Naive thymus-derived CD8-positive, alpha-beta T cell (primary cell): ENCODE measurements at places on chromosomes 11 and 22.

DNA sequence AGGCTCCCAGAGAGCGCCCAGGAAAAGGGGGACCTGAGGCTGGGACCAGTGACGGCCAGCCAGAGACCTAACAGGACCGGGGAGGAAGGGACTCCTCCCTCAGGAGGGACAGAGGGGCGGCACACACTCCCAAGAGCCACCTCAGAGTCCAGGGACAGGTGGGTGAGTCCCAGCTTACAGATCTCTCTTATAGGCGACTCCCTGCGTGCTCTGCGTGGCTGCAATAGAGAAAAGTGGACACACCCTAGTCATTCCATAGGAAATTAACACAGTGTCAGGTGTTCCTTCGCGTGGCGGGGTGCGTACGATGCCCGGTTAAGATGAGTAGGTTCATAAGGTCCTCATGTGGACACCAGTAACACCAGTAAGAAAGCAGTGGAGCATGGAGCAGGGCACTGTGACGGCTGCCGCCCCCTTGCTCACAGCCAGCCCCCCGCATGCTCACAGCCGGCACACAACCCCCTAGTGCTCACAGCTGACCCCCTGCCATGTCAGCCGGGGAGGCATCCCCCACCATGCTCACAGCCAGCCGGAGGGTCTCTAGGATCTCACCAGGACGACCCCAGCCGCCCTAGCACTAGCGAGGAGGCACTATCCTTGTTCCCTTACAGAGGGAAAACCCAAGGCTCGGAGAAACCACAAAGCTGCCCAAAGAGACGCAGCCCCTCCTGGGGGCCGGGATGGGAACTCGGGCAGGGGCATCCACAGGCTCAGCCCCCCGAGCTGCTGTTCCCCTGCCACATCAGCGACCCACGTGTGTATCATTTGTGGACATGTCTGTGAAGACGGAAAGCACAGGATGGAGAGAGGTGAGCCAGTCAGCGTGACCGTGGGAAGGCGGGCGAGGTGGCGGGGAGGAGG is 426.8 kb downstream of the TBC1D22A start:
- no peaks in the 10 kb centered on the region for H3K4me1 ChIP-seq
- no peaks in the 10 kb centered on the region for H3K36me3 ChIP-seq
- no peak for DNase-seq
- no peak overlapping the region for H3K4me3 ChIP-seq

DNA sequence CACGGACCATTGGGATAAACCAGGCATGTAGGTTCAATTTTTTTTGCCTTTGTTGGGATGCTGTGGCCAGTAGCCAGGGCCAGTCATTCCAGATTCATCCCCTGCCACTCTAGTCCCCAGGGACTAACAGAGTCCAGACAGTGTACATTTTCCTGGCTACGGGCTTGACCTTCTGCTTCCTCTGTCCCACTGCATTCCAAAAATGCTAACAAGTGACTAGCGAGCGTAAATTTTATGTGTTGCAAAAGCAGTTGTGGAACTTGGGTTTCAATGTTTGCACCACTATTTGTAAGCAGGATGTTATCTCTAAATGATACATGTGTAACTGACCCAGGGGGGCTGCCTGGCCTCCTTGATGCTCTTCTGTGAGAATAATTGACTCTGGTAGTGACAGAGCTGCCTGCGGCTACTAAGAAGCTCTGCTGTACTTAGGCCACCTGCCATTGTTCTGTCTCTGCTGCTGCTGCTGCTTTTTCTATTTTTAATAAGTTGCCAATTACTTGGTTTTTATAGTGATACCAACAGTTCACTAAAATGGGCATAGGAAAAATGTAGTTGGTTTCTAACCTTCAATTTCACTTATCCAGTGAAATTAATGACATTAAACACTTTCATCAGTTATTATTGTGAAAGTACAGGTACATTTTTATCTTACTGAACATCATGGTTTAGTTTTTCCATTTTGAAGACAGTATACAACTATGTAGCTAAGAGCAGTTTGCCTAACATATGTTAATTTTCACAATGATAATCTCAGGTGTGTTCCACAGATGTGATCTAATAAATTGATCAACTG is 26.8 kb downstream of the TNRC6B start:
- H3K4me3 ChIP-seq: peak overlapping the region; percentile 71
- peaks cover 75% of the 10 kb centered on the region for H3K4me1 ChIP-seq
- H3K27ac ChIP-seq: peak overlapping the region; percentile 56
- no peaks in the 10 kb centered on the region for H3K36me3 ChIP-seq
- DNase-seq: no peak
- no peaks in the 10 kb centered on the region for H3K27me3 ChIP-seq

DNA sequence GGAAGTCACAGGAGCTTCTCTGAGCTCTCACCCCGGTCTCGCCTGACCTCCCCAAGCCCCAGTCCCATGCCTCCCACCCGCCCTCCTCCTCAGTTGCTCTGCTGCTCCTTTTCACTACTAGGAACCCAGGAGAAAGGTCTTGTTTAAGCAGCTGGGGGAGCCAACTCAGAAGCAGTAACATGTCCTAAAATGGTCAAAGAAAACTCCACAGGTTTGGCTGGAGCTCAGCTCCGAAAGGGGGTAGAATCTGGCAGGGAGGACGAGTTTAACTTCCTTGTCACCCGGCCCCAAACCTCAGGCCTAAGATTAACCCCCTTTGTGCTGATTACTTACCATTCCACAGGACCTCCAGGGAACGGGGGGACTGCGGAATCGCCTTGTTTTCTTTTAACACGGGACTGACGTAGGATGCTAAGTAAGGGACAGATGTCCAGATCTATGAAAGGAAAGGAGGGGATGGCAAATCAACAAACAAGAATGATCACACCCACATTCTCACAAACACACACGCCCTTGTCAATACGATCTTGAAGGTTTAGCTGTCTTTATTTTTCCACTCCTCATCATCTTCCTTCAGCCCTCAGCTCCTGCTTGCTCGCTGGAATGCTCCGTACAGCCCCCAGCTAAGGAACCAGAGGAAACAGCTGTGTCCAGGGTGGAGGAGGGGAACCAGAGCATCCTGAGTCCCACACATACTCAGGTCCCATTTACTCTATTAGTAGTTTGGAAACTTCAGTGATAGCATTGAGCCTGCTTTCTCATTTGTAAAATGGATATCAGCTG is 13.5 kb downstream of the PCSK7 start:
- H3K27me3 ChIP-seq: no peaks in the 10 kb centered on the region
- DNase-seq: no peak
- H3K27ac ChIP-seq: no peak overlapping the region
- peaks cover 93% of the 10 kb centered on the region for H3K36me3 ChIP-seq
- no peaks in the 10 kb centered on the region for H3K4me1 ChIP-seq
- no peak overlapping the region for H3K4me3 ChIP-seq

GRCh38 chr11:34086554-34087283 is 18.7 kb upstream of the NAT10 start:
- H3K4me1 ChIP-seq: peaks cover 14% of the 10 kb centered on the region
- peaks cover 10% of the 10 kb centered on the region for H3K36me3 ChIP-seq
- H3K27me3 ChIP-seq: no peaks in the 10 kb centered on the region
- DNase-seq: no peak

GRCh38 chr11:68169442-68169841 is 43.7 kb downstream of the KMT5B start:
- H3K4me1 ChIP-seq: peaks cover 3% of the 10 kb centered on the region
- DNase-seq: no peak
- H3K36me3 ChIP-seq: peaks cover 8% of the 10 kb centered on the region
- H3K27me3 ChIP-seq: no peaks in the 10 kb centered on the region
- no peak overlapping the region for H3K4me3 ChIP-seq

- DNase-seq: no peak
- H3K4me1 ChIP-seq: no peaks in the 10 kb centered on the region
- H3K4me3 ChIP-seq: no peak overlapping the region
- peaks cover 8% of the 10 kb centered on the region for H3K27me3 ChIP-seq
- H3K27ac ChIP-seq: no peak overlapping the region
These were observed 12.1 kb upstream of the BLID start for GRCh38 chr11:122128146-122128545.
